Mesendoderm (in vitro differentiated cells): ENCODE measurements at places on chromosomes 7 and 10.

DNA sequence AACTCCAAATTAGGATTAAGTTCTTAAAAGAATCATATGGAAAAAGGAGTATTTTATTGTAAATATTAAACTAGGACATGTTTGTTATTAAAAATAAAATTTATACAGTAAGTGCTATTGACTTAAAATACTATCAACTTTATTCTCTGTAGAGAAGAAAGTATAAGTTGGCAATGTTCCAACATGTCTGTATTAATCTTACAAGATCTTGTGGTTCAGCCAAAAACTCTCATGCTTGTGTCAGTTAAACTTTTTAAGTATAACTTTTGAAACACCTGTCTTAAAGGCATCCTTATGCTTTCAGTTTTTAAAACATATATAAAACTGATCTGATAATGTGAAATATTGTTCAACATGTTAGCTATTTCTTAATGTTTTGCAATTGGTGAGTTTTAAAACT is 160.7 kb downstream of the ZEB1 start:
- H3K36me3 ChIP-seq, result no peaks in the 10 kb centered on the region
- no peaks in the 10 kb centered on the region for H3K27me3 ChIP-seq
- no peak overlapping the region for H3K27ac ChIP-seq
- no peaks in the 10 kb centered on the region for H3K4me1 ChIP-seq
- no peak overlapping the region for H3K4me3 ChIP-seq

DNA sequence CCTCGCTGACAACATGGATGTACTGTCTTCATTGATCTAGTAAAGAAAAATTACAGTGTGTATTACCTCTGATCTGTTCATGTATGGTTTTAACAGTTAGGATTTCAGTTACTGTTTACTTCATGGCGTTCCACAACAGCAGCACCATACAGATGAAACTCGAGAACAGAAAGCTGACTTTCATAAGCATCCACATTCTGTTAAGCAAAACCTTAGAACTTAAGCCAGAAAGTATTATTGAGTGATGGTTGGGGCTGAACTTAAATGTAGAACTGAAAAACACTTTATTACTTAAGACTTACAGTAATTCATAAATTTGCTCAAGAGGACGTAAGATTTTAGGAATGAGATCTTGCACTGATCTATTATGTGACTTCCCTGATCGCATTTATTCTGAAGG is 3.7 kb downstream of the MRPL32 start:
- DNase-seq, result no peak
- H3K36me3 ChIP-seq, result peaks cover 2% of the 10 kb centered on the region
- H3K4me3 ChIP-seq, result no peak overlapping the region
- no peaks in the 10 kb centered on the region for H3K27me3 ChIP-seq
- no peak overlapping the region for H3K27ac ChIP-seq

- no peak for DNase-seq
- H3K36me3 ChIP-seq, result no peaks in the 10 kb centered on the region
- no peak overlapping the region for H3K4me3 ChIP-seq
- H3K4me1 ChIP-seq, result no peaks in the 10 kb centered on the region
- H3K27me3 ChIP-seq, result no peaks in the 10 kb centered on the region
- no peak overlapping the region for H3K27ac ChIP-seq
These were observed 498.7 kb downstream of the NXPH1 start for GRCh38 chr7:8931906-8932646.

- DNase-seq, result no peak
- no peaks in the 10 kb centered on the region for H3K4me1 ChIP-seq
- H3K27ac ChIP-seq, result no peak overlapping the region
- no peak overlapping the region for H3K4me3 ChIP-seq
- no peaks in the 10 kb centered on the region for H3K36me3 ChIP-seq
These were observed 462.5 kb downstream of the PLXNA4 start for GRCh38 chr7:132113536-132114371.

GRCh38 chr10:112958275-112958995 is 8.4 kb downstream of the TCF7L2 start:
- H3K4me3 ChIP-seq, result no peak overlapping the region
- peak overlapping the region; percentile 92 for H3K27ac ChIP-seq
- H3K4me1 ChIP-seq, result peaks cover 38% of the 10 kb centered on the region

GRCh38 chr10:1273372-1274105 is 217.4 kb downstream of the WDR37 start:
- H3K4me1 ChIP-seq, result no peaks in the 10 kb centered on the region
- H3K36me3 ChIP-seq, result no peaks in the 10 kb centered on the region
- no peak overlapping the region for H3K27ac ChIP-seq
- H3K4me3 ChIP-seq, result no peak overlapping the region
- DNase-seq, result no peak

- DNase-seq, result no peak
- no peaks in the 10 kb centered on the region for H3K36me3 ChIP-seq
These were observed 10.1 kb downstream of the GDF2 start for GRCh38 chr10:47332371-47332770.

DNA sequence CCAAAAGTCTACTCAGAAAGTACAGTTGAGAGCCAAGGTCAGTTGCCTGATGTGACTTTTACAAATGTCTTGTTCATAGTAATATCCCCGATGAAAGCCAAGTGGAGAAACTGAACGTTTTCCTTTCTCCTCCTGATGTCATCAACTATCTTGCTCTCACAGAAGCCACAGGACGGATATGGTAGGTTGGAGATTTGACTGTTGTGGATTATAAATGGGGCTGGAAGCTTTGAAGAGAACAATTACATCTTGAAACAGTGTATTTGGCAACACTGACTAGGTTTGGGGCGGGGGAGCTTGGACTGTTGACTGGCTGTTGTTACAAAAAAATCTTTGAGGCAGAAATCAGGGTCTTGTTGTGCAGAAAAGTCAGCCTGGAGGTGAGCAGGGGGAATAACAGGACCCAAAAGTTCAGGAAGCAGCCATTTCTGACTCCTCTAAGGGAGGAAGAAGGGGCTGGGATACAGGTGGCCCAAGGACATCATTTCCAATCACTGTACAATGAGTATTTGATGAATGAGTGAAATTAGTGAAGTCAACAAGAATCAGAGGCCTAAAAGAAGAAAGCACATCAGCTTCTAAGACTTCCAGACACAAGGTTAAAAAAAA is 24.3 kb downstream of the PLEKHS1 start:
- H3K36me3 ChIP-seq, result no peaks in the 10 kb centered on the region
- DNase-seq, result peak; percentile 11
- H3K4me3 ChIP-seq, result no peak overlapping the region
- no peak overlapping the region for H3K27ac ChIP-seq
- no peaks in the 10 kb centered on the region for H3K27me3 ChIP-seq

GRCh38 chr7:14351167-14351566 is 361.7 kb upstream of the ETV1 start:
- H3K36me3 ChIP-seq, result no peaks in the 10 kb centered on the region
- no peaks in the 10 kb centered on the region for H3K27me3 ChIP-seq
- no peaks in the 10 kb centered on the region for H3K4me1 ChIP-seq
- H3K4me3 ChIP-seq, result no peak overlapping the region

DNA sequence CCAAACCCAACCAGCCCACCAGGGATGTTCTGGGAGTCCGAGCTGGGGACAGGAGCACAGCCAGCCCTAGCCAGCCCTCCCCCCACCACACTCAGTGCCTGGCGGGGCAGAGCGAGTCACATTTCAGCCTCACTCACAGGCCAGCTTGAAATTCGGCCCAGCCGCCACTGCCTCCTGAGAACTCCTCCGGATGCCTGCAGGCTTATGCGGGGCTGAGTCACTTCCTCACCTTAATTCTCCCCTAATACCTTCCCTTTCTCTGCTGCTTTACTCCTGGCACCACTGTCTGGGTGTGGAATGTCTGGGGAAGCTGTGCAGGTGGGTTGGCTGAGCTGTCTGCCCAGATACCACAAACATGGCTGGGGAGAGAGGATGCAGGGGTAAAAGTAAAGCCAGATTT is 22.6 kb upstream of the DLG5 start:
- no peaks in the 10 kb centered on the region for H3K27me3 ChIP-seq
- no peaks in the 10 kb centered on the region for H3K36me3 ChIP-seq
- H3K4me1 ChIP-seq, result peaks cover 11% of the 10 kb centered on the region
- H3K27ac ChIP-seq, result peak overlapping the region; percentile 93
- no peak overlapping the region for H3K4me3 ChIP-seq

DNA sequence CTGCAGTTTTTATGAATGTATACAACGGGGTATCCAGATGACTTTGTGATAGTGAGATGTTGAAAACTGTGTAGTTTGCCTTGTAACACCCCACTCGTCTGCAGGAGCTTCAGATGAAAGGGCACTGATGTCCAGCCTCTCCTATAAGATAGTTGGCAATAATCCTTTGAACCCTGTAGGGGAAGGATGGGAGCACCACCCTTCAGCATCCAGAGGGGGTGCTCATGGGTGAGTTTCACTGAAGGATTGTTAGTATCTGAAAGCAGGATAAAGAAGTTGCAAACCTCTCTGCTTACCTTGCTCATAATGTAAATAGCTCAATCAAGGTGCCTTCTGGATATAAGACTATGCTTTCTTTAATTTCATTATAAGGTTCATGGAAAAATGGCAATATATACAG is 201.5 kb downstream of the TMEM178B start:
- H3K27ac ChIP-seq, result no peak overlapping the region
- no peaks in the 10 kb centered on the region for H3K27me3 ChIP-seq
- H3K36me3 ChIP-seq, result no peaks in the 10 kb centered on the region
- DNase-seq, result peak; percentile 16
- H3K4me3 ChIP-seq, result no peak overlapping the region

DNA sequence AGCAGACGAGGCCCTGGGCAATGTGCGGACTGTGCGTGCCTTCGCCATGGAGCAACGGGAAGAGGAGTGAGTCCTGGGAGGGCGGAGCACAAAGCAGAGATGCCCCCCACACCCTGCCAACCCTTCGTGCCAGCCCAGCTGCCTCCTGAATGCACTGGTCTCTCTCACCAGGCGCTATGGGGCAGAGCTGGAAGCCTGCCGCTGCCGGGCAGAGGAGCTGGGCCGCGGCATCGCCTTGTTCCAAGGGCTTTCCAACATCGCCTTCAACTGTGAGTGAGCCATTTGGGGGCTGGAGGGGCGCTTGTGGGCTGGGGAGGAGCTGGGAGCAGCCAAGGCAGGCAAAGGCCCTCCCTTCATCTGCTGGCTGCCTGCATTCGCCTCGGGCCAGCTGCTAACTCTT is 7.7 kb downstream of the ABCB8 start:
- H3K4me3 ChIP-seq, result no peak overlapping the region
- no peaks in the 10 kb centered on the region for H3K4me1 ChIP-seq
- no peak for DNase-seq
- H3K27ac ChIP-seq, result no peak overlapping the region

DNA sequence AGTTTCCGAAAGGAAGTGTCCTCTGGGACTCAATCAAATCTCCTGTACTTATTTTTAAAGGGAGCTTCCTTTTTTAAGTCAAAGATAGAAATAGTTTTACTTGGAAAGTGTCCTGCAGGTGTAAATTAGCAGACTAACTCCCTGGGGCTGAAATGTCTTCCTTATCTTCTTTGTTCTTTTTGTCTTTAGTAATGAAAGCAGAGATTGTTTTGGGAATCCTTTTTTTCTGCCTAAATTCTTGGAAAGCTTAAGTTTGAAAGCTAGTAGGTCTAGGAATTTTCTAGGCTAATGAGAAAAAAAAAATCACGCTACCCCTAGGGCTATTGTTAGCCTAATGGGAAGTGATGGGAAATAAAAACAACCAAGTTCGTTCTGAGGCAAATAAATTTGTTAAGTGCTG is 139.1 kb upstream of the CSTF2T start:
- no peaks in the 10 kb centered on the region for H3K36me3 ChIP-seq
- H3K4me3 ChIP-seq, result no peak overlapping the region
- no peaks in the 10 kb centered on the region for H3K27me3 ChIP-seq
- H3K4me1 ChIP-seq, result peaks cover 6% of the 10 kb centered on the region

- no peaks in the 10 kb centered on the region for H3K36me3 ChIP-seq
- peaks cover 5% of the 10 kb centered on the region for H3K4me1 ChIP-seq
- no peak for DNase-seq
These were observed 50.5 kb downstream of the CDK6 start for GRCh38 chr7:92785923-92786322.

DNA sequence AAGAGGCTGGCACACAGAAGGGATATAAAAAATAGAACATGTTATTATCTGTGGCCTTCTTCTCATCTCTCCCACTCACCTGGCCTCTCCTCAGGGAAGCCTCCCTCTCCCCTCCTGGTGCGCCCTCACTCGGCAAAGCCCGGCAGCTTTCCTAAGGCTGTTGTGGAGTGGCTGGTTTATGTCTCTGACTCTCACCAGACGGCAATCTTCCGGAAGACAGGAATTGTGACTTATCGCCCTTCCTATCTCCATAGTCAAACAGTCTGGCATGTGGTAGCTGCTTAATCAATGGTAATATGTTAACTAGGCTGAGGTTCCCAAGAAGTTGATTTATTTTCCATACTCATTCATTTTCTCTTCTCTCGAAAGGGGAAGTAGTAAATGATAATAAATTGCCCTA is 78.7 kb downstream of the ATXN7L1 start:
- no peaks in the 10 kb centered on the region for H3K27me3 ChIP-seq
- H3K4me3 ChIP-seq, result no peak overlapping the region
- no peaks in the 10 kb centered on the region for H3K36me3 ChIP-seq
- DNase-seq, result peak; percentile 80

DNA sequence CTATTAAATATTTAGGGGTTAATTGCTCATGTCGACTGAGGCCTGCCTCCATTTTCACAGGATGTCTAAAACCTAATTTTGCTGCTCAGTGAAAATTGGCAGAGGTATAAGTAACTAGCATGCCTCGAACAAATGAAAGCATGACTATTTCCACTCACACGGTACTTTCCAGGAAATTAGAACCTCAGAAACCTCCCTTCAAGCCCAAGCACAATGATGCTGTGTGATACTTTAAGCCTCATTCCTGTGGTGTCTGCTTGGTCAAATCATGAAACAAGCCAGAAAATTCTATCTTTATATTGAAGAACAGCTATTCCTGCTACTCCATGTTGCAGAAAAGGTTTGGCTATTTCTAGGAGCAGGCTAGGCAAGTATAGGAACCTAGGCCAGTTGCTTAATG is 203.0 kb downstream of the SORCS3 start:
- no peaks in the 10 kb centered on the region for H3K27me3 ChIP-seq
- no peak overlapping the region for H3K4me3 ChIP-seq
- no peak for DNase-seq

- H3K4me3 ChIP-seq, result no peak overlapping the region
- H3K4me1 ChIP-seq, result no peaks in the 10 kb centered on the region
- H3K36me3 ChIP-seq, result peaks cover 11% of the 10 kb centered on the region
- peak; percentile 41 for DNase-seq
- H3K27me3 ChIP-seq, result no peaks in the 10 kb centered on the region
These were observed 53.3 kb downstream of the UBN2 start for GRCh38 chr7:139284252-139284896.

GRCh38 chr10:82464191-82464818 is 589.3 kb downstream of the NRG3 start:
- DNase-seq, result no peak
- no peak overlapping the region for H3K4me3 ChIP-seq
- H3K4me1 ChIP-seq, result no peaks in the 10 kb centered on the region
- no peak overlapping the region for H3K27ac ChIP-seq
- H3K27me3 ChIP-seq, result no peaks in the 10 kb centered on the region
- no peaks in the 10 kb centered on the region for H3K36me3 ChIP-seq
